NCI-H1417 (cell line): ENCODE measurements at places on chromosomes 2 and 18.
A peak's percentile ranks its signal among the peaks of the same experiment; 100 is the strongest.

- DNase-seq: no peak
These were observed 109.4 kb downstream of the AOX1 start for GRCh38 chr2:200695191-200695590.

- DNase-seq: no peak
These were observed 17.3 kb downstream of the BMP10 start for GRCh38 chr2:68853915-68854314.

GRCh38 chr2:128196471-128196931 is 105.5 kb downstream of the UGGT1 start:
- DNase-seq: no peak

- DNase-seq: no peak
These were observed 253.4 kb downstream of the ETAA1 start for GRCh38 chr2:67650291-67651133.

DNA sequence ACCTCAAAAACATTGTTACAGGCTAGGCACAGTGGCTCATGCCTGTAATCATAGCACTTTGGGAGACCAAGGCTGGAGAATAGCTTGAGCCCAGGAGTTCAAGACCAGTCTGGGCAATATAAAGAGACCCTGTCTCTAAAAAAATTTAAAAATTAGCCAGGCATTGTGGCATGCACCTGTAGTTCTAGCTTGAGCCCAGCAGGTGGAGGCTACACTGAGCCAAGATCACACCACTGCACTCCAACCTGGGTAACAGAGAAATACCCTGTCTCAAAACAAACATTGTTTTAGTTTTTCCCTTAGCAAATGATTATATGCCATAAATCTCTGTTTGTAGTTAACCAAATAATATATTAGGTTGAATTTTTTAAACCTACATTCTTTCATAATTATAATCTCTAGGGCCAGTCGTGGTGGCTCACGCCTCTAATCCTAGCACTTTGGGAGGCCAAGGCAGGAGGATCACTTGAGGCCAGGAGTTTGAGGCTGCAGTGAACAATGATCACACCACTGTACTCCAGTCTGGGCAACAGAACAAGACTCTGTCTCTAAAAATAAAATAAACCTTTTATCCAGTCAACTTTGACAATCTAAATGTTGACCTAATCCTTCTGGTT is 13.3 kb upstream of the CYP20A1 start:
- peak; percentile 4 for DNase-seq

GRCh38 chr18:62784966-62785413 is 69.6 kb downstream of the PHLPP1 start:
- DNase-seq: peak; percentile 36

GRCh38 chr2:75640621-75641121 is 5.9 kb upstream of the MRPL19 start:
- DNase-seq: peak; percentile 48

DNA sequence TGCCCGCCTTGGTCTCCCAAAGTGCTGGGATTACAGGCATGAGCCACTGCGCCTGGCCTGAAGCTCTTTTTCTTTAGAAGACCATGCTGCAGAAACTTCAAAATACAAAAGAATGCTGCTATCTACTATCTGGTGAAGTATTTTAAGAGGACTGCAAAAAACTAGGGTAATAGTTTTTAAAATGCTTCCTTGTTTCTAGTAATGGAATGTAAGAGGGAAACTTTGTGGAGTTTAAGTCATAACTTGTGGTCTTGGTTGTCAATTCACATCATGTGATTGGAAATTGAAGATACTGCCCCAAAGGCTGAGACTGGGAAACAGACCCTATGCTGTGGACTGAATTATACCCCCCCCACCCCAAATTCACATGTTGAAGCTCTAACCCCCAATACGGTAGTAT is 68.3 kb downstream of the B3GNT2 start:
- DNase-seq: no peak

- no peak for DNase-seq
These were observed 50.4 kb upstream of the CYRIA start for GRCh38 chr2:16716024-16716423.

- DNase-seq: peak; percentile 98
These were observed 315 bp upstream of the SLC66A3 start for GRCh38 chr2:11154923-11155380.

DNA sequence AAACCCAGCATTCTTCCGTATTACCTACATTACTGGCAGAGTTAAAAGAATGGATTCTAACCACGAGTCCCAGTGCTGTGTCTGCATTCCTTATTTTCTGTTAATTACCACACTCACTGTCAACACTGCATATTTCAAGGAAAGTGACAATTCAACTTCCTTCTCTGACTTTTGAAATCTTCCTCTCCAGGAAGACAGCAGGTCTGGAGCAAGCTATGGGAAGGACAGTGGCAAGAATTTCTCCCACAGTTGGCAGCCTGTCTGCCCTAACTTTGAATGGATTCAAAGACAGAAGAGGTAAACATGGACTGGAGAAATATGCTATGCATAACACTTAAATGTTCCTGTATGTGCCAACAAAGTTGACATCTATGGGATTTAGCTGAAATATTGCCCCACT is 700.5 kb upstream of the CHAC2 start:
- no peak for DNase-seq

DNA sequence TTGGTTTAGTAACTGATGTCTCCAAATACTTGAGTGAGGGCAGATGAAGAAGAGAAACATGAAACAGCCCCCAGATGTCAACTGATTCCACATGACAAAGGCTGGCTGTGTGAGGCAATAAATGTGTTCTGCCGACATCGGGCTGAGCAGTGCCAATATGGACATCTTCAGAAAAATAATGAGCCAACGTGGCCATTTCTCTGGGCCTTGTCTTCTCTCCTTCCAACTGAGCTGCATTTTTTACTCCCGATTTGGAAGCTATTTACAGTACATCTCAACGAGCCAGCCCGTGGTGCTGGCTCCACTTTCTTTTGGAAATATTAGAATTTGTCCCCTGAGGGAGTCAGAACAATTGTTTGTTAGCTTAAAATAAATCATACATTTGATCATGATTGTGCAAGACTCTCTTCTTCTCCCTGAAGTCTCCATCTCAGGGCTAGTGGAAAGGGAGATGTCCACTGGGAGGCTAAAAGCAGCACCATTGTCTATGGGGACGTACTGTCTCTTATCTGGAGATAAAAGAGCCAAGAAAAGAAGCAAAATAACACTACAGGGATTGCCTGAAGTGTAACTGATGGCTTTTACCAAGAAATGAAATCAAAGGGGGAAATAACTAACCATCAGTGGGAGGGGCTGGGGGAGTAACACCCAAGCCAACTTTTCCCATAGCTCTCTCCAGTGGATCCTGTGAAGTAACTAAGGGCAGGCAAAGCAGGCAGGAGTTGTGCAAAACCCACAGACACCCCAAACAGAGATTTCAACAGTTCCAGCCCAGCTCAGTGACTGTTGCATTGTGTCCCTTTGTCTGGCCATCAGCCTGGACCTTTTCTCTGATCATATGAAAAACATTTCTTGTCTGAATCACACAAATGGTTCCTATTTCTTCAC is 114.8 kb downstream of the RDH14 start:
- no peak for DNase-seq

GRCh38 chr18:79071503-79072210 is 2.5 kb downstream of the ATP9B start:
- no peak for DNase-seq

DNA sequence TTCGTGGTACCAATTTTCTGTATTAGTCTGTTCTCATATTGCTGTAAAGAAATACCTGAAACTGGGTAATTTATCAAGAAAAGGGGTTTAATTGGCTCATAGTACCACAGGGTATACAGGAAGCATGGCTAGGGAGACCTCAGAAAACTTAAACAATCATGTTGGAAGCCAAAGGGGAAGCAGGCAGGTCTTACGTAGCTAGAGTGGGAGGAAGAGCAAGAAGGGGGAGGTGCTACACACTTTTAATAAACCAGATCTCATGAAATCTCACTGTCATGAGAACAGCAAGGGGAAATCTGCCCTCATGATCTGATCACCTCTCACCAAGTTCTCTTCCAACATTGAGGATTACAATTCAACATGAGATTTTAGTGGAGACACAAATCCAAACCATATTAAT is 226.8 kb upstream of the TPO start:
- DNase-seq: no peak

- no peak for DNase-seq
These were observed 89.3 kb downstream of the TRIP12 start for GRCh38 chr2:229832510-229832898.

DNA sequence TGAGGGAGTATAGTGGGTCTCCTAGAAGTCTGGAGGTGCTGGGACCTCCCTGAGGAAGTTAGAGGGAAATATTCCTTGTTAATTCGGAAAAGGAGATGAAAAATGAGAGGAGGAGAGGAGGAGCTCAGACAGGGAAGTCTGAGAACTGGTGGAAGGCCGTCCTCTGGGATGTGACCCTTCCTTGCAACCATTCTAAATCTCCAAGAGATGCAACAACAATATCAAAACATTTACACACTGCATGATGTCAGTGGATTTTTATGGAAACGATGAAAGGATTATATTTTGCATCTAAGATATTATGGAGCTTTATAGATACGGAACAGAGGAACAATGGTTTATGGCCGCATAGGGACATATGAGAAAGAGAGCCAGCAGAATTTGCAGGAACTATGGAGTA is 49.8 kb upstream of the COBLL1 start:
- DNase-seq: no peak

GRCh38 chr2:19367326-19367725 is 8.9 kb upstream of the OSR1 start:
- no peak for DNase-seq

DNA sequence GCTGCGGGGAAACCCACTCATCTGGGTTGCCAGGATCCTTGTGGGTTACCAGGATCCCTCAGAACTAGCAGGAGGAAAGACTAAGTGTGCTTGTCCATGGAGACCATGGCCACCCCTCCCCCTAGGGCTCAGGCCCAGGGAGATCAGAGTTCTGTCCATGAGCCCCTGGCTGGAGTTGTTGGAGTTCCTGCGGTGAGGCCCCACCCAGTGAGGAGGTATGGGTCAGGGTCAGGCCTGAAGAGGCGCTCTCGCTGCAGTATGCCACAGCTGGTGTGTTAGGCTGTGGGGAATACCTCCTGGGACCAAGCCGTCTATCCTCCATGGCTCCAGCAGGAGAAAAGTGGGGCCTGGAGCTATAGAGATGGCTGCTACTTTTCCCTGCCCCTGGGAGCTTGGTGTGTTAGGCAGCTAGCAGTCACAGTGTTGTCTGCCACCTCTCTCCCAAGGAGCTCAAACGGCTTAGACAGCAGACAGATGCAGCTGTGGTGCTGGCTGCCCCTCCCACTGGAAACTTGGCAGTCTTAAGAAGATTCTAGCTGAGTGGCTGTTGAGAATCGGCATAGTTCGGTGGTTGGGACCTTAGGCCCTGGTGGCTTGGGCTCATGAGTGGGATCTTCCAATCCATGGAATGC is 240.3 kb upstream of the CELF4 start:
- no peak for DNase-seq

GRCh38 chr2:58708565-58708964 is 467.4 kb upstream of the FANCL start:
- no peak for DNase-seq

DNA sequence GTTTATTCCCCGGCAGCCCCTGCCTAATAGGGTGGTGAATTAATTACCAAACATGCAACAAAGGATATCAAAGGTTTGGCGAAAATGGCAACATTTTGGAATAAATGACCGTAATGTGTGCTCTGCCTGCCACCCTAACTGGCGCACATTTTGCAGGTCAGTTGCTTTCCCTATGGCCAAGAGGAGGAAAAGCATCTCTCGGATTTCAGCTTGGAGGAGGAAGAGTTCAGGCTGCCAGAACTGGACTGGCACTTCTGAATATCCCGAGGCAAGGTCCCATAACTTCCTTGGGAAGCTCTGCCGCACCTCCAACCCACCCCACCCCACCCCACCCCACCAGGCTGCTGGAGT is 37.1 kb downstream of the SLC25A52 start:
- peak; percentile 52 for DNase-seq

GRCh38 chr2:23379220-23379695 is 5.7 kb upstream of the KLHL29 start:
- no peak for DNase-seq

DNA sequence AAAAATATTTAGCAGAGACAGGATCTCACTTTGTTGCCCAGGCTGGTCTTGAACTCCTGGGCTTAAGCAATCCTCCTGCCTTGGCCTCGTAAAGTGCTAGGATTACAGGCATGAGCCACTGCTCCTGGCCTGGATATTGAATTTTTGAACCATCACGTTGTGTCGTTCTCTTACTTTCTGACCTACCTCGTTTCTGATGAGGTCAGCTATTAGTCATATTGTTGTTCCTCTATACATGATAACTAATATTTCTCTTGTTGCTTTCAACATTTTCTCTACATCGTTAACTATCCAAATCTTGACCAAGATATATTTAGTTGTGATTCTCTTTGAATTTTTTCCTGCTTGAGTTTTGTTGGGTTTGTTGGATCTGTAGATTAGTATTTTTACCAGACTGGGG is 541.3 kb upstream of the SOX11 start:
- DNase-seq: no peak

DNA sequence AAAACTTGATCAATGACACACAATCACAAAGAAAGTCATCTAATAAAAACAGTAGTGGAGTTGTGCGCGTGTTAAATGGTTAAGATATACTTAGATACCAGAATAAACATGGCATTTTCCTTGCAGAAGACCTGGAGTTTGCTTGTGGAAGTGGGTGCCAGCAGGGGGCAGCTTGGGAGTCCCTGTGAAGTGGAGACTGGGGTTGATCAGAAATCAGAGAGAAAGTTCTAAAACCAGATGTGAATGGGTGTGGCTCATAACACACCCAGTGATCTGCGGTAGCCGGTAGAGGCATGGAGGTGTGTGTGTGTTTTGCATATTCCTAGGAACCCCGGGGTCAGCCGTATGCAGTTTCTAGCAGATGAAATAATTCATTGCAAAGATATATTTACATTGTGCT is 300.1 kb upstream of the TRIB2 start:
- DNase-seq: no peak

DNA sequence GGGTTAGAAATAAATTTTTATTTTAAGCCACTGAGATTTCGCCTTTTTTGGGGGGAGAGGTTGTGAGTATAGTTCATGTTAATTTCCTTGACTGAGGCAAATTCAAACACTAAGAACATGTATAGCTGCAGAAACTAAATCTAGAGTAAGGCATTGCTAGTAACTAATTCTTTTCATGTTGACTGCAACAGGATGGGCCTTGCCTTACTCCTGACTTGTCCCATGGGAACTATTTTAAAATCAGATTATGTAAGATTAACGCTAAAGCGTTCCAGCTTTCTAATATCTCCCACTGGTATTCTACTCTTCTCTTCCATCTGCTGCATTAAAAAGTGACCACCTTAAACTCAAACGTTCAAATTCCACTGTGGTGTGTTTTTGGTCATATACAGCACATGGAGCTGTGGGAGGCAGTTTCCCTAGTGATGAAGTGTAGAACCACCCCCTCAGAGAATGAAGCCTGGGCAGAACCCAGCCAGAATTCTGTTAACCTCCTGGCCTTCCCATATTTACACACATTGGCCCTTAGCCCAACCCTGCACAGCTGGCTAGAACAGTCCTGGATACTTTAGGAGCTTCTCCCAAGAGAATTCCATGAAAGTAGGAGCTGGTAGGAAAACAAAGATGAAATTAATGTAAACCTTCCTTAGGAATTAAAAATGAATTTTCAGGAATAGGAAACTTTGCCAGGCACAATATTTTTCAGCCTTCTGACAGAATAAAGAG is 687.8 kb downstream of the SLC4A3 start:
- no peak for DNase-seq

GRCh38 chr2:66445076-66445924 is 10.4 kb downstream of the MEIS1 start:
- DNase-seq: no peak
